ENCODE measurements at places on chromosomes 16 and 17.

DNA sequence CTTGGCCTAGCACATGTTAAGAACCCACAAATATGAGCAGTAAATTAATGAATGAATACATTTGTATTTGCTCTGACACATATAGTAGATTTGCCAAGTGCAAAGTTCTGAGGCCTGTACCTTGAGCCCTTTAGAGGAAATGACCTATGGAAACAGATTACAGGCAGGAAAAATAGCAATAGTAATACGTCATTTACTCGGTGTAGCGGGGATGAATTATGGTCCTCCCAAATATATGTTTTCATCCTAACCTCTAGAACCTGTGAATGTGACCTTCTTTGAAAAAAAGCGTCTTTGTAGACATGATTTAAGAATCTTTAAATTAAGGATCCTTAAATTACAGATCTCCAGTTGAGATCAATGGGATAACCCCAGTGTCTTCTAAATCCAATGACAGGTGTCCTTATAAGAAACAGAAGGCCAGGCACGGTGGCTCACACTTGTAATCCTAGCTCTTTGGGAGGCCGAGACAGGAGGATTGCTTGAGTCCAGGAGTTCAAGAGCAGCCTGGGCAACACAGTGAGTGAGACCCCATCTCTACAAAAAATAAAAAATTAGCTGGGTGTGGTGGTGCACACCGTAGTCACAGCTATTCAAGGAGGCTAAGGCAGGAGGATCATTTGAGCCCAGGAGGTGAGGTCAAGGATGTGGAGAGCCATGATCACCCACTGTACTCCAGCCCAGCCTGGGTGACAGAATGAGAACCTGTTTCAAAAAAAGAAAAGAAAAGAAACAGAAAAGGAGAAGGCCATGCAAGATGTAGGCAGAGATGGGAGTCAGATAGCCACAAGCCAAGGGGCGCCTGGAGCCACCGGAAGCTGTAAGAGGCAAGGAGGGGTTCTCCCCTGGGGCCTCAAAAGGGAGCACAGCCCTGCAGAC is 5.1 kb upstream of the ITPRIPL2 start:
- no peak for DNase-seq

DNA sequence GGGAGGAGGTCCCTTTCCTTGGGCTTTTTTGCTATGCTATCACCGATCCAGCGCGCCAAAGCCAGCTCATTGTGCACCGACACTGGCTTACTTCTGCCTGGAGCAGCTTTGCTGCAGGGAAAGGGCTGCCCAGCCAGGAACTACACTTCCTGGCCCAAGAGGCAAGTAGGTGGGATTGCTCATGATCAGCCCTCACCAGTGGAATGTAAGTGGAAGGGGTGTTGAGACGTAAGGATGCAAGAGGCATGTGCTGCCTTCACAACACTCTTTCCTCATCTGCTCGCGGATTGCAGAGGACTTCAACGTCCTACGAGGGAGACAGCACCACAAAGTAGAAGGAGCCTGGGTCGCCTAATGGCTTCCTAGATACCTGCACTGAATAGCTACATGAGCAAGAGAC is 104.3 kb upstream of the FOXF1 start:
- no peak for DNase-seq

DNA sequence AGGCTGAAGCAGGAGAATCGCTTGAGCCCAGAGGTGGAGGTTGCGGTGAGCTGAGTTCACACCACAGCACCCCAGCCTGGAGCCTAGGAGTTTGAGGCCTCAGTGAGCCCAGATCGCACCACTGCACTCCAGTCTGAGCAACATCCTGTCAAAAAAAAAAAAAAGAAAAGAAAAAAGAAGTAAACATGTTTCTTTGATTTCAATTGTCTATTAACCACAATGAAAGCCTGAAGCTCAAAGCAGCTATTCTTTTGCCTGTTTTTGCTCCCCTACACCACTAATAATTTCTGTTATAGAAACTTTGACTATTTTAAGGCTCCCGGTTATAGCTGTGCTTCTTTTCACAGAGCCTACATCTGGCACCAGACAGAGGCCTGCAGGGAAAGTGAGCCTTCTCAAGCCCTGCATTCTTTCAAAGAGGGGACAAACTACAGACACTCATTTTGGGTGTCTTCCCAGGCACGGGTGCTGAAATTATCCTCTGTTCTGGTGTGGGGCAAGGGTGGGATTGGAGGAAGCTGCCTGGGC is 14.2 kb upstream of the SLC52A1 start:
- no peak for DNase-seq

- no peak for DNase-seq
Observed at GRCh38 chr17:61656721-61657217, 65.8 kb upstream of the NACA2 start.

GRCh38 chr16:3364774-3365427 is 9.2 kb downstream of the OR2C1 start:
- no peak for DNase-seq

GRCh38 chr16:17294856-17295255 is 175.9 kb downstream of the XYLT1 start:
- DNase-seq: no peak

DNA sequence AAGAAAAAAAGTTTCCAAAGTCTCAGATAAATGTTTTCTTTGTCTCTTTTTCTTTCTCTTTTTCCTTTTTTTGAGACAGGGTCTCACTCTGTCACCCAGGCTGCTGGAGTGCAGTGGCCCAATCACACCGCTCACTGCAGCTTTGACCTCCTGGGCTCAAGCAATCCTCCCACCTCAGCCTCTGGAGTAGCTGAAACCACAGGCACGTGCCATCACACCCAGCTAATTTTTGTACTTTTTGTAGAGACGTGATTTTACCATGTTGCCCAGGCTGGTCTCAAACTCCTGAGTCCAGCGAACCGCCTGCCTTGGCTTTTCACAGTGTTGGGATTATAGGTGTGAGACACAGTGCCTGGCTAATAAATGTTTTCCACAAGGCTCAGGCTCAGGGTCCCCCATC is 53.3 kb upstream of the KSR1 start:
- no peak for DNase-seq

DNA sequence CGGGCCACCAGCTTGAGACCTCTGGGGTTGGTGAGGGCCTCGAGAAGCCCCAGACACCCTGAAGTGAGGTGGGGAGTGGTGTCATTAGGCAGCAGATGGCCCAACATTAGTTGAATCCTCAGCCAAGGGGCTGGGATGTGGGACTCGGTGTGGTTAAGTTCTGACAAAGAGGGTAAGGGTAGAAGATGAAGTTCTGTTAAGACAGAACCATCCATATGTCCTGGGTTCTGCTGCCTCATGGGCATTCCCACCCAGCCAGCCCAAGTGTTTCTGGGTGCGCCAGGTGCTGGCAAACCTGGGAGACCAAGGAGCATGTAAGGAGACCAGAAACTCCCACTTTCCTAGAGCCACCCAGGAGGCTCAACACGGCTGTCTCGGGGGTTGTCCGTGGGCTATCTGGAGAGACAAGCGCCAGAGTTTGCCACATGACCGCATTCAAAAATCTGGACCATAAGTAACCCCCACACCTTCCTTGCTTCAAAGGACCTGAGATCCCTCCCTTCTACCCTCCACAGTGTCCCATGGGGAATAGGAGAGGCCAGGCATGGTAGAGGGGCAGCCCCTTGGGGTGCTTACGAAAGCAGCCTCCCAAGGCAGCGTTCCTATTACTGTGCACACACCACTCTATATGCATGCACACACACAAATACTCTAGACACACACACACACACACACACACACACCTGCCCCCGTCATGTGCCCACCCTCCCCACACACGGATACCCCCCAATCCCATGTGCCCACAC is 128.7 kb downstream of the C16orf78 start:
- no peak for DNase-seq

- DNase-seq: no peak
Observed at GRCh38 chr16:66740533-66740932, 10.9 kb downstream of the DYNC1LI2 start.

- DNase-seq: no peak
Observed at GRCh38 chr16:759110-759910, 1.2 kb upstream of the MSLN start.

DNA sequence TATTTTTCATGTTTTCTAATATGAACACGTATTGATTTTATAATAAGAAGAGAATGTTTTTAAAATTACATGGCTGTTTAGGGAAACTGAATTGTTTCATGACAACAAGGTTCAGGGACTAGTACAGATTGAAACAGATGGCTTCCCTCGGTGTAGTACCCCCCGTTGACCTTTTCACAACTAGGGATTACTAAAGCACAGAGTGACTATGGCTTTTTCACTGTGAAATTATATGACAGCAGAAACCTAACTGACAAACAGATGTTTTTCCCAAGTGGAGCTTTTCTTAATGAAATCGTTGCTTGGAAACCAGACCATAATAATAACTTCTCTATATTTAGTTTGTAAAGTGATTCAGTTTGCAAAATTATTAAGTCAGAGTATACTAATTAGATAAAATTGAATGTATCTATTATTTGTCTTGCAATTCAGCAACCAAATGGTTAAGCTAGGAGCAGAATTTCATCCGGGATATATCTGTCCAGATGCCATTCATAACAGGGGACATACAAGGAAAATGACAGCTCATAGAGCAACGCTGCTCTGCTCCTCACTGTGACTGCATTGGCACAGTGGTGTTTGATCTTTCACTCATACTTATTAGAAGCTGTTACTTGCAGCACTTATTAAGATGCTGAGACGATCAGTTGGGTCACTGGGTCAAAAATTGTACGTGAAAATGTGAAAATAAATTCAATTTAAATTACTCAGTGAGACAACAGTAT is 111.7 kb downstream of the TANGO6 start:
- no peak for DNase-seq

GRCh38 chr17:66506641-66507040 is 204.2 kb downstream of the PRKCA start:
- no peak for DNase-seq

DNA sequence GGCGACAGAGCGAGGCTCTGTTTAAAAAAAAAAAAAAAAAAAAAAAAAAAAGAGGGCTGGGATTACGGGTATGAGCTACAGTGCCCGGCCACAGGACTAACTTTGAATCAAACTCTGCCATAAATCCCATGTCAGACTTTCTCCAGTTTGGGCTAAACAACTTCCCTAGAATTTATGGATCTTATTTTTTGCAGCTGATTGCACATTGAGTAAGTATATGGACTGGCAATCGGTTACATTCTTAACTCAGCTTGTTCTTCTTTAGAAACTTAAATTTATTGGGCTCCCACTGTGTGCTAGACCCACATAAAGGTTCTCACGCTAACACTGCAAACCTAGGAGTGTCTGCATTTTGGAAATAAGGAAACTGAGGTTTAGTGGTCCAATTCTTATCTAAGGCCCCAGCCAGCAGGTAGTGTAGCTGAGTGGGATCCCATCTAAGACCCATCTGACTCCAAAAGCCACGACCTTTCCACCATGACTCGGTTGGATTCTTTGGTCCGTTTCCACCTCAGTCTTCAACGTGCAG is 718 bp upstream of the CBFB start:
- DNase-seq: no peak

DNA sequence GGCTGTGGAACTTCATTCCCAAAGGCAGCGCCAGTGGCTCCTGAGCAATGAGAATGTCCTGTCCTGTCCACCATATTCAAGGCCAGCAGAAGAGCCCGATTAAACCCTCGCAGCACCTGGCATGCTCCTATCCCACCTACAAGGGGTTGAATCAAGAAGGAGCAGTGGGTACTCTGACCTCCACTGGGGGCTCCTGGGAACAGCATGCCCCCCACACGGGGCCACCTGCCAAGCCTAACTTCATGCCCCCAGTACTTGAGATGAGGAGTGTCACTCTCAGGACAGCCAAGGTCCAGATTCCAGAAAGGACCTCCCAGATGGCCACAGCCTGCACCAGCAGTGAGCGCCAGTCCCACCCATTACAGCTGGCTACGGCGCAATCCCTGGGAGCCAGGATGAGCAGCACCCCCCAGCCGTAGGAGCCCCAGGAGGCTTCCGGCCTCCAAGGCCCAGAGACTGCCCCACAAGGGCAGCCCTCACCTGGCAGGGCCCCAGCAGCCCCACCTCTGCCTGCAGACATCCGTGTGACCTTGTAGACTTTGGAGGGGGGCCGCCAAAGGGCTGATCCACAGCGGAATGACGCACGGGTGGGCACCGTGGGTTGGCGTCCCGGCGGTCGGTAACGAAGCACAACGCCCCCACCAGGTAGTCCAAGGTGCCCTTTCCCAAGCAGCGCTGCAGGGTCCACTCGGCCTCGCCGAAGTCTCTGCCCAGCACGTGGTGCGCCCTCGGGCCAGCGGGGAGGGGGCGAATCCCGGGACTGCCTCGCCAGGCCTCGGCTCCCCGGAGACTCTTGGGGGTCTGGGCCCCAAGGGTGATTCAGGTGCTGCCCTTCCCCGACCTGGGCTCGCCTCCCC is 1.0 kb upstream of the MPDU1 start:
- no peak for DNase-seq

- DNase-seq: no peak
Observed at GRCh38 chr16:398561-399339, 1.8 kb downstream of the NME4 start.

- DNase-seq: no peak
Observed at GRCh38 chr16:50765861-50766260, 24.0 kb downstream of the CYLD start.

- no peak for DNase-seq
Observed at GRCh38 chr17:60303406-60304099, 88.4 kb downstream of the USP32 start.

DNA sequence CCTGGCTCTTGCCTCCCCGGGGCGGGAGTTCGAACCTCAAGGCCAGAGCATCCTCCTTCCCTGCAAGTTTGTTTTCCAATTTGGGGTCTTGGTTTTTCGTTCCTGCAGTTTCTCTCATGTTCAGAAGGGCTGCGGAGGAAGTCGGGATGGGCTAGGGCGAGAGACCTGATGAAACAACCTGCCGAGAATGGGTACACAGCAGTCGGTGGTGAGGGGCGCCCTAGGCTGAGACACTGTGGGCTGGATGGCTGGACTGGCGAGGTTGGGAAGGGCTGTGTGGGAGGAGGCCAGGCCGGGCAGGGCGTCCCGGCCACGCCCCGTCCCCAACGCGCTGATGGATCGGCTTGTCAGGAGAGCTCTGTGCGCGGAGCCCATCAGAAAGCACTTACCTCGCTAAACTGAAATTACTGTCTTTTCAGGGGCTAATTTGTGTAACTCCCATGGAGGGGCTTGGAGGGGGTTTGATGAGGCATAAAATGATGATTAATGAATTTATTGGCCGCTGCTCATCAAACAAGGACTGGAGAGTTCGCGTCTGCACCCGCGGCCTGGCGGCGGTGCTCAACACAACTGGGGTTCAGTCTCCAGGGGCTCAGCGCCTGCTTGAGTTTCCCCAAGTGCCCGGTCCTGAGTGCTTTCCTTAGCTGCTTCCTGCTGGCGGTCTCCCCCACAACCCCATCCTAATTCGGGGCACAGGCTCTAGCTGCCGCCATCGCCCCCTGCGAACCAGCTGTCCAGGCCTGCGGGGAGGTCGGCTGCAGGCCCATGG is 9.0 kb downstream of the IRX5 start:
- no peak for DNase-seq

- DNase-seq: no peak
Observed at GRCh38 chr17:3695129-3695722, 729 bp downstream of the P2RX5 start.

DNA sequence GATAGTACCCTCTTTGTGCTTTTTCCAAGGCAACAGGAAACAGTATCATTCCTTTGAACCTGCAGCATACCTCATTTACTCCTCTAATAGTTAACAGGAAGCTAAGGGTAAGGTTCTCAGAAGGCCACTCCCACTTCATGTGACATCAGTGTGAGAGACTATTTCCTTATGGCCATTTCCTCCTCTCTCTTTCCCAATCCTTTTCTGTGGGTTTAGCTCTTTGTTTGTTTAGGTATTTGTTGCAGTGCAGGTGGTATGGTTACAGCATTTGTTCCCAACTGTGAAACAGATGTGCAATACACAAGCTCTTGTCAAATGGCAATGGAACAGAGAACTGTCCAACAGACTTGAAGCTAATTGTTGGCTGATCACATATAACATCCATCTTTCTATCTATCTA is 14.7 kb downstream of the TMC5 start:
- no peak for DNase-seq

- DNase-seq: no peak
Observed at GRCh38 chr16:24773771-24774427, 44.4 kb downstream of the TNRC6A start.
